NCI-H774 (cell line): ENCODE measurements at places on chromosomes 11 and 22.

GRCh38 chr22:33789690-33790253, 130.5 kb downstream of the LARGE1 start:
- no peak for DNase-seq

- DNase-seq = no peak
Measured at GRCh38 chr11:68735646-68736045, 15.7 kb downstream of the TESMIN start.

GRCh38 chr11:95365348-95365747, 134.3 kb upstream of the SESN3 start:
- DNase-seq = no peak

DNA sequence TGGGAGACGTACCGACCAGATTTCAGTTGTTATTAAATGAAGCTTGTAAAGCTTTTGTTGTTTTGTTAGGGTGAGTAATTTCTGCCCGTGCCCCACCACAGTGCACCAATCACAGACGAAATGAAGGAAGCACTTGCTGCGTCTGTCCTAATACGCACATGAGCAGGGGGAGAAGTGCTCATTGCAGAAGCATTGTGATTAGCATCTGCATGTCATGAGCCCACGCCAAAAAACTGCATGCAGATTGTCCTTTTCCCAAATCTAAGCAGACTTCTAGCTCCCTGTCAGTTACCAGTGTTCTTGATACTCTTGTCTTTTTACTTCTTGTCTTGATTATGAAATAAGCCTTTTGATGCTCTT, 15.5 kb downstream of the RBX1 start:
- no peak for DNase-seq

DNA sequence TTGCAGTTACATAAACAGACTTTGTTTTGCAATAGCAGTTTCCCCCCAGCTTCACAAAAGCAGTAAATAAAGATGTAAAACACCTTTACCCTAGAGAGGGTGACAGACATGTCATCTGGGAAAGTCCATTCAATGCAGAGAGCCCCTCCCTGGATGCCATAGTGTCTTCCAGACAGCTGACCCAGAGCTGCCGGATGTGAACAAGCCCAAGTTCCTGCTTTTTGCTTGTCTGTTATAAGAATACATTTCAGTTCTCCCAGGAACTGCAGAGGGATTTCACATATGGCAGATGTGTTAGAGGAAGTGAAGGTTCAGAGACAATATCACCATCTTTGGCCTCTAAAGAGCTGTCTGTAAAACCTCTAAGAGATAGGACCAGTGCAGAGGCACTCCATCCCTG, 48.9 kb downstream of the RELT start:
- DNase-seq = no peak

- no peak for DNase-seq
Measured at GRCh38 chr11:26219183-26220117, 112.5 kb upstream of the ANO3 start.

DNA sequence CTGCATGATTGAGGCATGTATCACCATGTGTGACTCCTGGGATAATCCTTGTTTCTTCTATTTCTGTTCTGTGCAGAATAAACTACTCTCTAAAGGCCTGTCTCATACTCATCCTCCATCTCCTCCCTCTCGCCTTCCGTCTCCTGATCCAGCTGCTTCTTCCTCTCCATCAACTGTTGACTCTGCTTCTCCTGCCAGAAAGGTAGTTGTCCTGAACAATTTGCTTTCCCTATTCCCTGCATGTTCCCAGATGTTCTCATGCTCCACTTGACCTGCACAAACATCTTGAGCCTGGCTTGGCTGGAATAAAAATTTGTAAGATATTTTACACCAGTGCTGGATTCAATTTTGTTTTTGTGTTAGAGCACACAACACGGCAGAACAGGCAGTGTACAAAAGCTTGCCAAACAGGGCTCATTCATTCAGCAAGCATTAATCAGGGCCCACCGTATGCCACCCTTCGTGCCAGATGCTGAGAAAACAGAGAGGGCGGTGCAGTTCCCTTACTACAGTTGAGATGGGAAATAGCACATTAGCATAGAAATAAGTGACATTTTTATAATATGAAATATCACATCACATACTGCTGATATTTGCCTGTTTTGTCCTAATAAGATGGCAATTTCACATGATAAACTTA, 133.3 kb upstream of the PARVA start:
- no peak for DNase-seq

DNA sequence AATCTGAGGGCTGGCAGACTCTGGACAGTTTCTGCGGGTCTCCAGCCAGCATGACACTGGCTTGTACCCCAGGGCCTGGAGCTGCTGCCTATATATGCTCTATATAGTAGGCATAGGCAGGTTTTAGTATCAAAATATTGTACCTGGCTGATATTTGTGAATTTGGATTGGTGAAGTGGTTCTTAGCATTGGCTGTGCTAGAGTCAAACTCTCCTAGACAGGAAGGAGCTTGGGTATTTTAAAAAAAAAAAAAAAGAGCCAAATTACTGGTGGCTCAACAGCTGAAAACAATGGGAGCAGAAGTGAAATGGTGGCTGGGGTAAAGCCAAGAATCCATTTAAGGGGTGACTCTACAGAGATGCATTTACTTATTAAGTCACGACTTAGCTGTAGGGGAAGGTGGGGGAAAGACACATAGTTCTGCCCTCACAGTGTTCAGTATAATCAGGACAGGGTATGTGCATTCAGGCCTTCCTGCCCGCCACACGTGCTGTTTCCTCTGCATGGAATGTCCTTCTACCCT, 11.0 kb upstream of the MTFP1 start:
- no peak for DNase-seq

- no peak for DNase-seq
Measured at GRCh38 chr11:119460097-119460496, 37.1 kb upstream of the THY1 start.

GRCh38 chr11:2669634-2670469, 29.9 kb downstream of the KCNQ1OT1 start:
- DNase-seq = no peak

DNA sequence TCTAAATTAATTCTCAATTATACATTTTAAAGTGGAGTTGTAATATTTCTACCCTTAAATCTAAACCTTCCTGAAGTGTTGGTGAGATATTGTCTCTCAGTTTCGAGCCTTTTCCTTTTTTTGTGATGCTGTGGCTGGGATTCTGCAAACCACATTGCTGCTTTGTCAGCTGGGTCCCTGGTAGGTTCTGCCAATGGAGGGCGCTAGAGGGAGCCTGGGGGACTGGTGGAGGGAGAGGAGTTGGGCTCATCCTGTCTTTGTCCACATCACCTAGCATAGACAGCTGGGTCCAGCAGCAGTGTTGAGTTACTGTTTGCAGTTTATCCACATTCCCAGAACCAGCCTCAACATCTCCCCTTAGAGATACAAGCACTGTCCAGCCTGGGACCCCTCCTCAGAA, 41.0 kb downstream of the TRAF6 start:
- no peak for DNase-seq

- no peak for DNase-seq
Measured at GRCh38 chr11:6458352-6459098, 15.2 kb downstream of the TRIM3 start.

DNA sequence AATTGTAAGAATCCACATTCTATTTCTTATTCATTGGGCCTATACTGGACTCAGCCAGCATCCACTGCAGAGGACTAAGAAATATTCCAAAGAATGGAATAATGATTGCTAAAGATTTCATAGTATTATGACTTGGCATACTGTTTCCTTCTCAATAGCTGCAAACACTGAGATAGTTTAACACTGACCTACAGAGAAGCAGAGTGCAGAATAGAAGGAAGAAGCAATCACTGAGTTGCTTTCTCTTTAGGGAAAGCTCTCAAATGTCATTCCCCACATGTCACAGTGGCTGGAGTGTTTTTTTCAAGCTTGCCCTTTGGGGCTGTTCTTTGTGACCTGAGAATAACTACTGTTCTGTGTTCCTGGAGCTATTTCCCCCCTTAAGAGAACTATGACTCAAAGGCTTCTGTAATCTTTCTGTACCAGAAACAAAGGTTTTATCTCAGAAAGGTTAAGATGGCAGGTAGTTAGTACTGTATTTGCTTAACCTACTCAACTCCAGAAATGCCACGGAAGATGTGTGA, 243.6 kb upstream of the LUZP2 start:
- DNase-seq = no peak

DNA sequence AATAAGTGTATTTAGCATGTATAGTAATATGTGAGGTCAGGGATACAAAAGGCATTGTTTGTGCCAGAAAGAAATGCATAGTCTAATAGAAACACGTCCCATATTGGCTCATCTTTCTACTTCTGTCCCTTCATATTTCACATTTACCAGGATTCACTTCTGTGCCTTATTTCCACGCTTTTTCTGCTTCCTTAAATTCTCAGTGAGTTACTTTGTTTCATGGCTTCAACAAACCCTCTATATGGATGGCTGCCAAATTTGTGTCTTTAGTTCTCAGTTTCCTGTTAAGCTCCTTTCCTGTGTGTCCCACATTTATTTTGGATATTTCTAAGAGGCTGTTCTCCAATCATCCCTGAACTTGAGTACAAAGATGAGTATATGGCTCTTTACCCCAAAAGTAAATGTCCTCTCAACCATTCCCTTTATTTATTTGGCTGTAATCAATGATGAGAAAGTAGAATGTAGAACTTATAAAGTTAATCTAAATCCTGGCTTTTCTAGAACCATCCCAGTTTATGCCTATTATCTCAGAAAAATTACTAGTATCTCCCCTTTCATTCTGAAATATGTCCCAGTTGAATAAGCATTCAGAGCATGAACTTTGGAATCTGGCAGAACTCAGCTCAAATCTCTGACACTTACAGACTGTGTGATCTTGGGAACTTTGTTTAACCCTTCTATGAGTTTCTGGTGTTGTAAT, 23.5 kb downstream of the OR8B12 start:
- no peak for DNase-seq

GRCh38 chr11:72983560-72983959, 158.6 kb downstream of the FCHSD2 start:
- DNase-seq = no peak

GRCh38 chr22:44127356-44127755, 53.4 kb upstream of the PARVG start:
- no peak for DNase-seq

DNA sequence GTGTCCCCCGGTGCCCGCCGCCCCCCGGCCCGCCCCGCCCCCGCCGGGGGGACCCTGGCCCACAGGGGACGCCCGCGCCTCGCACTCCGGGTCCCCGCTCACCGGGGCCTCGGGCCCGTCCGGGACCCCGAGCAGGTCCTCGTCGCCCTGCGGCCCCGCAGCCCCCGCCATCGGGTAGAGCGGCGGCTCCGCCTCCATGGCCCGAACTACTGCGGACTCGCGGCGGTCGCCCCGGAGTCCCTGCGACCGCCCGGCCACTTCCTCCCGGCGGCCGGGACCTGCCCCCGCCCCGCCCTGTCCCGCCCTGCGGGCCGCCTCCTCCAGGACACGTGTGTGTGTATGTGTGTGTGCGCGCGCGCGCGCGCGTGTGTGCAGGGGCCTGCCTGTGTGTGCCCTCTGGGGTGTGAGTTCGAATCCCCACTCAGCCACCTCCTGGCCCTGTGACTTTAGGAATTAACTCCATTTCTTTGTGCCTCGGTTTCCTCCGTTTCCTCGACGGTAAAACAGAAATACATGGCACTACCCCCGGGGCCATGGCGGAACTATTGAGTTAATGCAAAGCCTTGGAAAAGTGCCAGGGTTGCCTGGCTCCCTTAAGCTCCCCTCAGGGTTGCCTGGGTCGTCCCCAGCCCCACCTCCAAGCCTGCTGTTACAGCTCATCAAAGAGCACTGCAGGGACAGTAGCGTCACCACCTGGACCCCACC, at the start of gene UNC93B1:
TSS of gene UNC93B1 (minus strand) at position 252 of the 705 bp plus-strand sequence. CDS start at position 198, 54 bp downstream.
- DNase-seq = peak; percentile 86

DNA sequence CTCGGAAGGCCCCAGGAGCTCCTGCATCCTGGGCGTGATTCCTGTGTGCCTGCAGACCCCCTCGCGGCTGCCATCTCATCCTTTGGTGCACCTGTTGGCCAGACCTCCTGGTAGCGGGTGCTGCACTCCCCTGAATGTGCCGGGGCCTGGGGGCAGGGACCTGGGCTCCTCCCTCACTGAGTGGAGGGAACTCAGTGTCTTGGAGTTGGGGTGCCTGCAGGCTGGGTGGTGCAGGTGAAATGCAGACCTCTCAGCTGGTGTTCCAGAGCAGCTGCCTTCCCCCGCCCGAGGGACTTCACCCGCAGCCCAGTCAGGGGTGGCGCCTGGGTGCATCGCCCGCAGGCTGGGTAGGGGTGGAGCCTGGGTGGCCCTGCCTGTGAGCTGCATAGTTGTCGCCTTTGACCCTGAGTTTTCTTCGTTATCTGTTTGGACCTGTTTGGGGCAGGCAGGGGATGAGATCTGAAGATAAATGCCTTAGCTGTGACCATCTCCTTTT, 31.4 kb downstream of the LRP5 start:
- DNase-seq = no peak

DNA sequence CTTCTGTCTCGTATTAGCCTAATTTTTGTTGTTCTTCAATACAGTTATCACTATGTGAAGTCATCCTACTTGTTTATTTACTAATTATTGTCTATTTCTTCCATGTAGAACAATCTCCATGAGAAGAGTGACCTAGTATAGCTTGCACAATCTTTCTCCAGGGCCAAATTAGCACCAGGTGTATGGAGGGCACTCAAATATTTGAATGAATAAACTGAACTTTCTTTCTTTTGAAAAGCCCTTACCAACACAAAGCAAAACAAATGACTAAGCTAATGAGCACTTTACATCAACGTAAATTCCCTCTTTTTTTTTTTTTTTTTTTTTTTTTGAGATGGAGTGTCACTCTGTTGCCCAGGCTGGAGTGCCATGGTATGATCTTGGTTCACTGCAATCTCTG, 34.2 kb downstream of the ABTB2 start:
- DNase-seq = peak; percentile 41

- DNase-seq = no peak
Measured at GRCh38 chr22:45503050-45503815, 550 bp downstream of the FBLN1 start.

DNA sequence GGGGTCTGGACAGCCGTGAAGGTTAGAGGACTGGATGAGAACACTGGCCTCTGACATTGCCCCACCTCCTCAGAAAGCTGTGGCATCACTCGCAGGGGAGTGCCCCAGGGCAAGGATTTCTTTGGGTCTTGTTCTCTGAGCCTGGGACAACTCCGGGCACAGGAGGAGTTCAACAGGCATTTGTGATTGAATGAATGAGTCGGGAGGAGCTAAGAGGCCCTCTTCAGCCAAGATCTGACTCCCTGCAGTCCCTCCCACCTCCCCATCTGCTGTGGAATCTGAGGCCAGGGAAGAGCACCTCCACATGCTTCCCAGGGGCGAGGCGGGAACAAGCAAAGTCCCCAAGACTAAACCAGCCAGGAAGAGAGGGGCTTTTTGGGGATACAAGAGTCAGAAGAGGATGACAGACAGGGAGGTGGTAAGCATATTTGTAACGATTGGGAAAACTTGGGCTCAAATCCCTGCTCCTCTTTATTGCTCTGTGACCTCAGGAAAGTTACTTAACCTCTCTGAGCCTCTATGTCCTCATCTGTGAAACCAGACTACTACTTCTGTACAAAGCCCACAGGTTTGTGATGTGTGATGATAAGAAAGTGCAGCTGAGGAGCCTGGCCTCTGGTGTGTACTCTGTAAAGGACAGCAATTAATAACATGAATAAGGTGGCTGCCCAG, 6.4 kb downstream of the TP53I11 start:
- no peak for DNase-seq
